Stimulated activated CD4-positive, alpha-beta T cell treated with anti-CD3 and anti-CD28 coated beads, TNF-alpha, amount 100 ng/mL, for 48 hours (primary cell): ENCODE measurements at places on chromosomes 7 and 10.

GRCh38 chr10:26890956-26891355 is 30.2 kb upstream of the ABI1 start:
- DNase-seq, result peak; percentile 10

- no peak for DNase-seq
Observed at GRCh38 chr10:32333849-32334248, 13.1 kb downstream of the EPC1 start.

- no peak for DNase-seq
Observed at GRCh38 chr10:114131094-114131493, 42.9 kb downstream of the CCDC186 start.

- no peak for DNase-seq
Observed at GRCh38 chr10:100985336-100985735, 2.0 kb downstream of the MRPL43 start.

GRCh38 chr7:77284616-77285015 is 85.0 kb upstream of the FGL2 start:
- no peak for DNase-seq

- no peak for DNase-seq
Observed at GRCh38 chr7:40700653-40701421, 566.0 kb downstream of the SUGCT start.

GRCh38 chr7:139893999-139894398 is 64.9 kb downstream of the TBXAS1 start:
- no peak for DNase-seq

- no peak for DNase-seq
Observed at GRCh38 chr10:17747883-17748550, 4.0 kb upstream of the TMEM236 start.

- no peak for DNase-seq
Observed at GRCh38 chr10:128031216-128031615, 95.0 kb downstream of the MKI67 start.

DNA sequence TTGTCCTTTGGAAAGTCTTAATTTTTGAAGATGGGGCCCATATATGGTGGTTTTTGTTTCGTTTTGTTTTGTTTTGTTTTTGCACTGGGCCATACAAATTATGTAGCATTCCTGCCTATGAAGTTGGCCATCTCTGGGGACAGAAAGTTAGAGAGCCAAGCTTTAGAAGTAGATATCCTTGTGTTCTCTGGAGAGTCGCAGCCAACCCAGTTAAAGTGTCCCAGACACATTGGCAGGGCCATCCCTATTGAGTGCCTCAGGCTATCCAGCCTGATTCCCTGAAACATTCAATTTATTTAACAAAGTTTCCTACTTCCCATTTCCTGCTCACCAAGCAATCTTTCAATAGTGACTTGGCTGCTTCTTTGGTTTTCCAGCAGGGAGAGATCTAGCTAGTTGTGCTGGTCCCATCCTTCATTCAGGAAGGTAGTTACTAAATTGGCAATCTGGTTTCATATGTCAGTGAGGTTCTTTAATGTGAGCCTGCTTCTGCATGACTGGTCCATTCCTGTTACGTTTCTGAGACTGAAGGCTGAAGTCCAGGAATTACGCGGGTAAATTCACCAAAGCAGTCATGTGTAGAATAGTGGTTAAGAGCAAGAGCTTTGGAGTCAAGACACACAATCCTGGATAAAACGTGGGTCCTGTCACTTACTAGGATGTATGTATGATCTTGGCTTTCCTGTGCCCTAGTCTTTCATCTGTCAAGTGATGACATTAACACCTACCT is 49.3 kb upstream of the HBP1 start:
- DNase-seq, result no peak

DNA sequence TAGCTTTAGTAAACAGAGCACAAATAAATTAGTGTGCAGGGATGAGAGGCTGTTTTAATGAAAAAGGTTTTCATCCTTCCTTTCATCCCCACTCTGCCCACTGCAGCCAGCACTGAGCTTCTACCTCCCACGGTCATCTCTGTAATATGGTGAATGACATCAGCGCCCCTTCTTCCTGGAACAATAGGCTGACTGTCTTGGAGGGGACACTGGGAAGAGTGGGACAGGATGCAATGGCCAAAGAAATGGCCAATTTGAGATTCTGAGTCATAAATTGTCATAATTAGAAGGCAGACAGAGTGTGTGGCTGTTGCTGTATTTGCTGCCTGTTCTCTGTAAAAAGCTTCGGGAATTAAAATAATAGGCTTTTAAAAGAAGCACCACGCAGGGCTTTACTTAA is 126.7 kb upstream of the CALN1 start:
- DNase-seq, result no peak

DNA sequence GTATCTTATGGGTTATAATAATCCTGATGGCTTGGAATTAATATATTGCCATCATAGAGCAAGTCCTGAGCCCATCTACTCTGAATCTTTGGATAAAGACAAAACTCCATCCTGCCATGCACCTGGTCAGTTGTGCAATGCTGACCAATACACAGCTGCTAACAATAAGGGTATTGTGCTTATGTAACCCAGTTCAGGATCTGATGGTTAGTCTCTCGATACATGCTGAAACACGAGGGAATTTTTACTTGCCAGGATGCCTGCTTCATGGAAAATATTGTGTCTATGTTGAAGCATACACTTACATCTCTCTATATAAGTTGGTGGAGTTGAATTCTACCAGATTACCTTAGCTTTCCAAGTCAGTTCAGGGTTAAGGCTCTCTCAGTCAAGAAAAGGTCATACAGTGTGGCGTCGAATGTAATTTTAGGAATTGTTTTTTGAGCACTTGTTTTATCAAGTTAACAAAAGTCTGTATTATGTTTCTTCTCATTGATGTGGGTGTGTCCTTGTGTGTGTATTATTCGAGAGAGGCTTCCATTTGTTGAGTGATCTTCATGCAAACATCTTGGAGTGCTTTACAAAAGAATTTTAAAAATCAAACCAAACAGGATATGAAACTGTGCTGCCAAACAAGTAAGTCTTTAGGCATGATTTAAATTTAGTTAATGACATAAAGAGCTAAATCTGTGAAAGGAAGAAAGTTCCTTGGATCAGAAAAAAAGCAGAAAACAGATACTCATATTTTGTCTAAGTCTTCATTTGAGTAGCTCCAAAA is 449.1 kb downstream of the SUGCT start:
- no peak for DNase-seq

DNA sequence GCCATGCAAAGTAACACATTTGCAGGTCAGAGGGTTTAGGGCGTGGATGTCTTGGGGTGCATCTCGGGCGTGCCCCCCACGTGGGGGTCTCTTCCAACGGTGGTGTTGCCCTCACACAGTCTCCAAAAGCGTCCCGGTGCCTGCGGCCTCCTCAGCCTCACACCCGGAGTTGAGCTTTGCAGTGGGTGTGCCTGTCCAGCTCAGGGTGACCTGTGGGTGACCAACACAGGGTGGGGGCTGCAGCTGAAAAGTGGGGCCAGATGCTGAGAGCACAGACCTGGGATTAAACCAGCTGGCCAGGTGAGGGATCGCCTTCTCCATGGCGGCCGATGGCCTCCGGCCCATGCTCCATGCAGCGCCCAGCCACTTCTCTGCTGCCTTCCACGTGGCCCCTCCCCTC is 63.1 kb downstream of the PWWP2B start:
- DNase-seq, result no peak

GRCh38 chr7:69076566-69076965 is 521.7 kb upstream of the AUTS2 start:
- DNase-seq, result no peak

DNA sequence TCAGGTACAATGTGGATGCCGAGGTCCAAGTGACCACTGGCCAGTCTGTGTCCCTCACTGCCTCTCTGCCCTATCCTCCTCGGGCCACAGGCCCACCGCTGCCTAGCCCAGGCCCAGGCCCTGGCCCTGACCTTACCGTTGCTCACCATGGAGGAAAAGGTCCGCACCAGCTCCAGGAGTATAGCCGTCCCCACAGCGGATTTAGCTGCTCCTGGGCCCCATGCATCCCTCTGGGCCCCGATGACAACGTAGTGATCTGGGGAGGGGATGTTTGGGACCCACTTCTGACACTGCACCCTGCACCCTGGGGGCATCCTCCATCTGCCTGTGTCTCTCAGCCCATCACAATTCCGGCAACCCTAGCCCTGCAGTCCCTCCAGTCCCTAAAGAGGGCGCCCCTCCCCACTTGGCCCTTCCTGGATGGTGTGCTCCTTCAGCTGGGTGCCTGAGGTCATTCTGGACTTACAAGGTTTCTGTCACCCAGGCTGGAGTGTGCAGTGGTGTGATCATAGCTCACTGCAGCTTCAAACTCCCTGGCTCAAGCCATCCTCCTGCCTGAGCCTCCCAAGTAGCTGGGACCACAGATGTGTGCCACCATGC is 12.1 kb downstream of the TFR2 start:
- no peak for DNase-seq

- no peak for DNase-seq
Observed at GRCh38 chr10:60731134-60731885, 47.0 kb upstream of the CDK1 start.

- DNase-seq, result no peak
Observed at GRCh38 chr10:100359529-100360150, 12.6 kb downstream of the SCD start.

DNA sequence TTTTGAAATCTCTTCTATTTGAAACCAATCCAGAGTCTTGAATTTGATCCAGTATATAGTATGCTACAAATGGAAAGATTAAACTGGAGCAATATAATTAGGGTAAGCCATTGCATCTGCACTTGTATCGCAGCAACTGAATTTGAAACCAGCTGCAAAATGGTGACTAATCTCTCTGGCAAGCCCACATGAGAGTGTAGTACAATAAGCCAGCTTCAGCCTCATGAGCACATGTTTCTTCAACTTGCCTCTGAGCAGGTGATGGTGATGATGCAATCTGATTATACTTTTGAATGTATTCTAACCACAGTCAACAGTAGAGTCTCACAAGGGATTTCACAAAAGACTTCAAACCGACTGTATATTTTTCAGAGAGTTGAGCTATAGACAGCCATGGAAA is 829 bp upstream of the RPA3 start:
- peak; percentile 36 for DNase-seq

GRCh38 chr10:102280397-102281101 is 35.2 kb downstream of the GBF1 start:
- DNase-seq, result no peak

DNA sequence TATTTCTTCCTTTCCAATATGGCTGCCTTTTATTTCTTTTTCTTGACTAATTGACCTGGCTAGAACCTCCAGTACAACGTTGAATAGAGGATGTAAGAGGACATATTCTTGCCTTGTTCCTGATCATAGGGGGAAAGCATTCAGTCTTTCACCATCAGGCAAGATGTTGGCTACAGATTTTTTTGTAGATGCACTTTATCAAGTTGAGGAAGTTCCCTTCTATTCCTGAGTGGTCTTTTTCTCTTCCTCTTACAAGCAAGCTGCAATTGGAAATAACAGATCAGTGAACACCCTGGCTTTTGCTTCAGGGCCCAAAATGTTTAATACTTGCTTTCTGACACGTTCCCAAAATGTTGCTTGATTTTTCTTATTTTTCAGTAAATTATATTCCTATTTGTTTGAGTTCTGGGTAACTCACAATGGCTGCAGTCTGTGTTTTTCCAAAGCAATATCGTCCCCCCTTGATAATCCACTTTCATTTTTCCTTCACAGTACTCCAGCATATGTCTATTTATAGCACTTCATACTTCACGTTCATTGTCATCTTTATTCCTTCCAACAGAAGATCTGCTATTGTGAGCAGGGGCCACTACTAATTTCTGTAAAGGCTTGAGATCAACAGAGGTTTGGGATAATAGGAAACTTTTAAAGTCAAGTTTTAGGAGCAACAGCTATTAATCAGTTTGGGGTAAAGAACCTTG is 11.7 kb downstream of the CPEB3 start:
- no peak for DNase-seq

DNA sequence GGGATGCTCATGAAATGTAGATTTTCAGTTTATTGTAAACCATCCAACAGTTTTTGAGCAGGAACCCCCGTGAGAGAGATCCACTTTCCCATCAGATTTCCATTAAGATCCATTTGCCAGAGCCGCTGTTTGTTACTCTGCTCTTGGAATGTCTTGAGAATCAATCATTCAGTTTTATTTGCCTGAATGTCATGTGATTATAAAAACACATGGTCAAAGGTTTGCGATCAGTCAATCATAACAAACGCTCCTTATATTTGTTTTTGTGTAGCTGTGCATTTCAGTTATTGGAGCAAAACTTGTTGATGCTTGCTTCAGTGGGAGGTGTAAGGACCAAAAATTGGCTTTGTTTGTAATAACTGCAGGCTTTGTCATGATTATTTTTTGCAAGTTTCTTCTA is 155.8 kb upstream of the RHOBTB1 start:
- DNase-seq, result no peak

- DNase-seq, result no peak
Observed at GRCh38 chr7:77353407-77353721, 62.8 kb downstream of the GSAP start.

DNA sequence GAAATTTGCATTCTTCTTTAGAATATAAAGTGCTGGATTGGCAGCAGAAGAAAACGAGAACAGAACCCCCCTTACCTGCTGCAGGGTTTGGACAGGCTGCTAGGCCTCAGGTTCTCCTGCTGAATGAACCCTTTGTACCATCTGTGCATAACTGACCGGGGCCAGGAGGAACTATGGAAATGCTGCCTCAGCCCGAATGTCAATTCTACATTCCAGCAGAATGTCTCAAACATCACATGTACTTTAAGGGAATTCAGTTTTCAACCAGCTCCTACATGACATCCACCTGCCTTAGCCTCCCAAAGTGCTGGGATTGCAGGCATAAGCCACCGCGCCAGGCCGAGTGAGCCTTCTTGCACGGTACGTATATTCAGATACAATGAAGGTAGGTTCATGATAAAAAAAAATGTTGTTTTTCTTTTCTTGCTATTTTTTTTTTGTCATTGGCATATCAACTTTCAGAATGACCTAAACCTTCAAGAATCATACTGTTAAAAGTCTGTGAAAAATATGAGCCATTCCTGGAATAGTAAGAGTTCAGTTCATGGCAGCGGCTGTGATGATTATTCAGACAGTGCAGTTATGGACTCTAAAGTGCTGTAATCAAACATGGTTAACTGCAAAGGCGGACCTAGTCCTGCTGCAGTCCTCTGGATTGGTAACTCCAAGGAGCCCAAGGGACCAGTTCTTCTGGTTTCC is 84.4 kb upstream of the TNS3 start:
- DNase-seq, result no peak

GRCh38 chr10:691216-691615 is 1.7 kb upstream of the DIP2C start:
- DNase-seq, result no peak

DNA sequence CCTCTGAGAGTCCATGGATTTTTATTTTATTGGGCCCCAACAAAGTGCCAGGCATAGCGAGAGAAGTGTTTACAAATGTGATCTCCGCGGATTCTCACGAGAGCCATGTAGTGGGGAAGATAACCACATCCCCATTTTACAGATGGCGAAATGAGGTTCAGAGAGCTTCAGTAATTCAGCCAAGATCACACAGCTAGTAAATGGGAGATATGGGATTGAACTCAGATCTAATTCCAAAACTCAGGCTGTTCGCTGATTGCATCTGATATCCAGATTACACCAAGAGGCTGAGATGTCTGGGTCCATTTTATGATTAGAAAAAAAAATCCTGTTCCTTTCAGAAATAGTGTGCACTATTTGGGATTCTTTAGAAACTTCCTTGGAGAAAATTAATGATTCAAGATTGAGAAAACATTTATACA is 1.3 kb downstream of the FAS start:
- DNase-seq, result no peak
